ENCODE measurements at places on chromosomes 6 and 20.

DNA sequence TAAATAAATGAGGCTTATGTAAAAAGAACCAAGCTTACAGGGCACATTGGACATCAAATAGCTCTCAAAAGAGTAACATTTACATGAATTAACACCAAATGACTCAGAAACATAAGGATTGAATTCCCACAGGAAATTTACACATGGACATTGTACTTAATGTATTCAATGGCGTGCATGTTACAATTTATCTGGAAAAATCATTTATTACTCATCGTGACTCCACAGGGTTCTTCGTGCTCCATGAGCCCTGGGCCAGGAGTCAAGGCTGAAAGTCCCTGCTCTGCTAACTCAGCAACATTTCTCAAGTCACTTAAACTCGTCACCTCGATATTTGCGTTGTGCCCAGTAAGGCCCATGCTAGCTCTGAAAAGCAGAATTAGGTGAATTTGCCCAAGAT lies 158.5 kb downstream of the PHACTR1 start:
- peak; percentile 37 for DNase-seq

- DNase-seq = peak; percentile 88
These were observed 41.0 kb downstream of the SOX4 start for GRCh38 chr6:21634582-21634981.

DNA sequence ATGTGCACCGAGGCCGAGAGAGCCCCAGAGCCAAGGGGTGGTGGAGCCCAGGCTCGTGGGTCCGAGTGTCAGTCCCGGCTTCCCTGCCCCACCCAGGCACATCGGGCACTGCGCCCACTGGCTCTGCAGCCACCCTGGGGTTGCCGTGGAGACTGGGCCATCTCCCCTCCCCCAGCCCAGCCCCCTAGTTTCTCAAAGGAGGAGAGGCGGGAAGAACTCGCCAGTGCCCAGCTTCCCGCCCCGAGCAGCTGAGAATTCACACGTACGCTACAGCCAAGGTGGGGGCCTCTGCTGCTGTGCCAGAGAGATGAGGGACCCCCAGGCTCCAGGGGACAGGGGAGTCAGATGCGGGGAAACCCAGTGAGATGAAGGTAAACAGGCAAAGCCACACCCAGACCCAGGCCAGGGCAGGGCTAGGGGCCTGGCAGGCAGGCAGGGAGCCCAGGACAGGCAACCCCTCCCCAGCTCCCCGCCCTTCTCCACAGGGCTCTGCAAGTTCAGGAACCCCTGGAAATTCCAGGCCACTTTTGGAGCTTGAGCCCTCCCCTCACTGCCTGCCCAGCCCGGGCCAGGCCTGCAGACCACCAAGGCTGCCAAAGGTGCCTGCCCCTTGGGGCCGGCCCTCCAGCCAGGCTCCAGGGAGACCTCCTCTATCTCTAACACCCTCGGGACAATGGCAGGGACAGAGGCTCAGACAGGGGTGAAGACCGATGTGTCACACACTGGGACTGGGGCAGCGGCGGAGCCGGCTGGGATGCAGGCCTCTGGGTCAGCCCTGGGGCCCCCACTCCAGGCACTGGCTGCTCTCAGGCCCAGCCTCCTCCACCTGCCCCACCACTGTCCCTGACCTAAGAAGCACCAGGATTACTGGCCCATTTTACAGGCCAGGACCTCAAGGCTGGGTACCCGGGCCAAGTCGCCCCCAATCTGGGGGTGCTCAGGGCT lies 6.0 kb downstream of the LAMA5 start:
- DNase-seq = no peak

DNA sequence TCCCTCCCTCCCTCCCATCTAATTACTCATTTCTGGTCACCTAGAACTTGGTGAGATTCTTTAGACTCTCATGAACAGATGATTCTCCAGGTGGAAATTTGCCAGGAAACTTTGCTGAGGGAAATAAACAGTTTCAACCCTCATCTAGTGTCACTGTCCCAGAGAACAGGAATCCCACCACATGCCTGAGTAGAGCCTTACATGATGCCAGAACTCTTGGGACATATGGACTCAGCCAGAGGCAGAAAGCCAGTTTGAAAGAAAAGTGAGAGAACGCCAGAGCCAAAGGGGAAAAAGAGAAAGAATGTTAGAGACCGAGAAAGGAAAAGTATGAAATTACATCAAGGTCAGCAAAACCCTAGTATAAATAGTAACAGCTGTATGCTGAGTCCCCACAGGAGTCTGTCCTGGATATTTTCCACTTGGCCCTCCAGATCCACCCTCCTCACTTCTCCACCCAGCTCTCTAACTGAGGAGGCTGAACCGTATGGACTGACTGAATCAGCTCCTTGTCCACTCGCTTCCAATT lies 127.5 kb upstream of the COL21A1 start:
- DNase-seq = peak; percentile 75

- no peak for DNase-seq
These were observed 223.3 kb upstream of the ZNF217 start for GRCh38 chr20:53816872-53817398.

- no peak for DNase-seq
These were observed 26.3 kb downstream of the BHLHE23 start for GRCh38 chr20:62980380-62980960.

- no peak for DNase-seq
These were observed 1.8 kb upstream of the PHACTR2 start for GRCh38 chr6:143675946-143676345.

- no peak for DNase-seq
These were observed 183.9 kb downstream of the ERMARD start for GRCh38 chr6:169935348-169935718.

GRCh38 chr6:49225471-49225870 lies 237.6 kb downstream of the MMUT start:
- no peak for DNase-seq

- DNase-seq = no peak
These were observed 134.5 kb downstream of the EDN3 start for GRCh38 chr20:59434960-59435359.

GRCh38 chr20:41398408-41398807 lies 31.8 kb upstream of the EMILIN3 start:
- no peak for DNase-seq

- DNase-seq = no peak
These were observed 195.0 kb upstream of the TSHZ2 start for GRCh38 chr20:52777171-52777570.

GRCh38 chr6:29702519-29703103 lies 20.6 kb upstream of the HLA-F start:
- no peak for DNase-seq

DNA sequence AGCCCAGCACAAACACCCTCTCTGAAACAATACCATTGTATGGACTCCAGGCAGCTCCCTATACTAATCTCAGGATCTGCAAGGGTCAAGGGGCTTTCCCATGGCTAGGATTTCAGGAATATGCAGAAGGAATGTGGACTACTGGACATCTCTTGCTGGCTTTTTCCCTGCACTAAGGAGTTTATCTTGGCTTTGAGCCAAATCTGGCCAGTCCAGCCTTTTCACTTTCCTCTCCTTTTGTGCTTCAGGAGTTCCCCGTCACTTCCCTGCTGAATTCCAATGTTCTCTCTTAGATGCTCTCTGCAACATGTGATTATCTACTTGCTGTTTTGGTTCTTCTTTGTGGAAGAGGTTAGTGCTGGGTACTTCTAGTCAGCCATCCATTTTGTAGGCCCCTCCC lies 568.2 kb downstream of the HDGFL1 start:
- no peak for DNase-seq

DNA sequence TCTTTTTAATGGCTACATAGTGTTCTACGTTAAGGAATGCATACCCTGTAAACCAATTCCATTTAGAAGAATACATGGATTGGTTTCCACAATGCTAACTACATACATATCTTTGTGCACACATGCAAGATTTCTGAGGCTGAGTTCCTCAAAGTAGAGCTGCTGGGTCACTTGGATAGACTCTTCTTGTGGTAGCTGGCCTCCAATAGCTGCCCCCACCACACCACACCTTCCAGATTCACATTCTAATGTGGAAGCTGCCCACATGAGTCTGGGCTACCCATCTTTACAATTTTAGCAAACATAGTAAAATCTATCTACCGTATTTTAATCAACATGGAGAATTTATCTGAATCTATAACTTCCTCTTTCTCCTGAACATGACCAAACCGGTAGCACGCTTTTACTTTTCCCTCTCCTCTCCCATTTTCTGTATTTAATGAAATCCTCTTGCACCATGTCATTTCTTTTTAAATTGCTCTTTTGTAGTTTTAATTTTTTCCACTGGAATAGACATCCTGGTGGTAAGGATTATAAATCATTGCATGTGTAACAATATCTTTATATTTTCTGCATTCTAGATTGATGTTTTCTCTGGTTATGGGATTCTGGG lies 74.7 kb upstream of the CITED2 start:
- no peak for DNase-seq

DNA sequence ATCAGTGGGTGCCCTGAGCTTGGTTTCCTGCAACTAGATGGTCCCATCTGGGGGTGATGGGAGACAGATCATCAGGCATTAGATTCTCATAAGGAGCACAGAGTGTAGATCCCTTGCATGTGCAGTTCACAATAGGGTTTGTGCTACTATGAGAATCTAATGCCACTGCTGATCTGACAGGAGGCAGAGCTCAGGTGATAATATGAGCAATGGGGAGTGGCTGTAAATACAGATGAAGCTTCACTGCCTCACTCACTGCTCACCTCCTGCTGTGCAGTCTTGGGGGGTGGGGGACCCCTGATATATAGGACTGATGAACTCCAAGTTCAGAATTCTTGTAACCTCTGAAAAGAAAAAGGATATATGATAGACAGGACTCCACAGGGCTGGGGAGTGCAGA lies 108.0 kb downstream of the RIN2 start:
- DNase-seq = no peak

DNA sequence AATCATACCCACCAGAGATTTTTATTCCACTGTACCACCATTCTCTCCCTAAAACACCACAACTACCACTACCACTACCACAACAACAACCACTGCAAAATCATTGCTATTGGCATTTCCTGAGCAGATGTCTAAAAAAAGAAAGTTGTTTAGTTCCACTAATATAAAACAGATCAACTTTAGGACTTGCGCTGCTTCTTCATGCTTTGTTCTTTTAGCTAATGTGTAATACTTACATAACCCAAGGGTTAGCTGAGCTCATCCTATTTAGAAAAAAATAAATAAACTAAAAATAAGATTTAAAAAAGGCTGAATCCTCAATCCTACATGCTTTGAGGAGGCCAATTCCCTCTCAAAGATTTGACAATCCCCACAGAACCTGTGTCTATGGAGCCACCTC lies 11.4 kb downstream of the IYD start:
- DNase-seq = no peak

DNA sequence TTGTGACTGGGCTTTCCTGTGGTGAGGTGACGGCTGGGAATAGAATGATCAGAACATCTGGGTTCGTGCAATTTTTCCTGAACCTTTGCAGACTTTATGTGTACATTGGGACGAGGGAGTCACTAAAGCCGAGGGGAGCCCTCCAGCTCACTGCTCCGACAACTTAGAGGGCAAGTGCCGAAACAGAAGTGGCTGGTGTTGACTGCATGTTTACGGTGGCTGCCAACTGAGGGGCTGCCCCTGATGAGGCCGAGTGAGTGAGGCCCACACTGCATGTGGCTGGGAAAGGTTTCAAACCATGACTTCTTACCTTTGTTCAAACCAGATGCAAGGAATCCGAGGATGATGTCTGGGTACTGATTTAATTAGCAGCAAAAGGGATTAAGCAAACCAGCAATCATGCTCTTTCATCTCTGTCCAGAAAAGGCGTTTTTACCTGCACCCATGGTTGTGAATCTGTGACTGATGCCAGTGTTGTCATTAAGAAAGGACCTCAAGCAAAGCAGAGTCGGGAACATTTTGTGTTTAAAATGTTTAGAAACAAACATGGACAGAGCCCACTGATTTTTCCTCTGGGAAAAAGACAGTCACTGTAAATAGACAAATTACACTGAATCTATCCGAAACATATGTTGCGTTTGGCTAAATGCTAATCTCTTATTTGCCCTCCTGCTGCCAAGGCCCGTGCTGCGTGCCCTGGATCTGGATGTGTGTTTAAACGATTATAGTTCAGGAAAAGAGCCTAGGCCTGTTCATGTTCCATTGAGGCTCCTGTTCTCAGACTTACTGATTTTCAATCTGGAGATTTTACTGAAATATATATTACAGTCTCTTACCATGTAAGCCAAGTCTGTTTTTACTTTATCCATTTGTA lies 105.1 kb downstream of the UST start:
- DNase-seq = no peak

GRCh38 chr6:128882991-128883611 lies at the start of gene LAMA2:
TSS of gene LAMA2 (plus strand) at chr6:128883138. CDS start at chr6:128883246, 108 bp downstream.
- DNase-seq = peak; percentile 33

DNA sequence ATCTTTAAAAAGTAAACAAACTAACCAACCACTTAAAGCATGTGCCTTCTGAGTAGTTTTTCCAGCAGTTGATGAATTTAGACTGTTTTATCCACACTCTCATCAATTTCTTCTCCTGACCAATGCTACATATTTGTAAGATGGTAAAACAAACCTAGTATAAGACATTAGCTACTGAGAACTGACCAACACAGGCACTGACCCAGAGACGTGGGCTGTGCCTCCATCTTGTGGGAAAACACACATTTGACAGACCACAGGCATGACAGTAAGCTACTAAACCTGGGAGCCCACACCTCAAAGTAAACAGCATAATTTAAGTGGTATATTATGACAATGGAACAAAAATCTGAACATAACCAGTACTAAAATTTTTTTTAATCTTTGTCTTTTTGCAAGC lies 121.4 kb upstream of the NRSN1 start:
- DNase-seq = no peak

- peak; percentile 30 for DNase-seq
These were observed 62.2 kb downstream of the ZDHHC14 start for GRCh38 chr6:157443066-157443800.

- DNase-seq = no peak
These were observed 1454.4 kb downstream of the HACE1 start for GRCh38 chr6:103405321-103405720.

DNA sequence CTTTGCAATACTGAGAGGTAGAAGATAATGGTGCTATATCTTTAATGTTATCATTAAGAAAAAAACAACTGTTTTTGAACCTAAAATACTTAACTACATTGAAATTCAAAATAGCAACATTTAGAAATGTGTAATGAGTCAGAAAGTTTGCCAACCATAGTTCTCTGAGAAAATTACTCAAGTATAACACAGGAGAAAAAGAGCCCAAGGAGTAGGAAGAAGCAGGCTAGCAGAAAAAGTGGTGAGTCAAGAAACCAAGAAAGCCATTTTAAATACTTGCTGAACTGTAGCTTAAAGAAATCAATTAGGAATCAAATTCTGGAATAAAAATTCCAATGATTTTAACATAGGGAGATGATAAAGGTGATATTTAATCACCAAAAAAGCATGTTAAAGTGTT lies 181.0 kb upstream of the RSPO3 start:
- DNase-seq = peak; percentile 8
